ENCODE measurements at places on chromosomes 16 and 17. TPM values are rescaled to one million over a fixed set of nuclear protein-coding genes. Genes with fewer than 3 reads are reported as not detected.

NOTUM gene
- 0.55 TPM for total RNA-seq

DNA sequence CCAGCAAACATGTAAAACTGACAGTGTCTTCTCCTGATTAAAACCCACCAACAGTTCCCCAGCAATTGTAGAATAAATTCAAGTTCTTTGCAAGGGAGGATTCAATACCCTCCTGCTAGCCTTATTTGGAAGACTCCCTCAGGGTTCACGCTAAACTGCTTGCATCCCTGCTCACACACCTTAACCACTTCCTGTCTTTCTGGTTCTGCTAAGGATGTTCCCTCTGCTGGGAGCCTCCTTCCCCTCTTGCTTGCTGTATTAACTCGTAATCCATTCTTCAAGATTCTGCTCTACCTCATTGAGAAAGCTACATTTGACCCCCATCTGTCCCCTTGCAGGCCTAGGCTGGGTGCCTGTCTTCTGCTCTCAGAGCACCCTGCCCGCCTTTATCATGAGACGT, 2.3 kb upstream of the SHISA6 start:
- H3K27me3 ChIP-seq: peaks cover 34% of the 10 kb centered on the region
- H3K36me3 ChIP-seq: peaks cover 1% of the 10 kb centered on the region
- no peak for DNase-seq
- H3K4me3 ChIP-seq: no peak overlapping the region
- no peak overlapping the region for H3K27ac ChIP-seq

GRCh38 chr17:2414446-2415064, 13.7 kb upstream of the MNT start:
- DNase-seq: no peak
- peaks cover 3% of the 10 kb centered on the region for H3K36me3 ChIP-seq
- no peaks in the 10 kb centered on the region for H3K4me1 ChIP-seq

GRCh38 chr16:19203374-19203966, 35.4 kb downstream of the SYT17 start:
- DNase-seq: no peak
- no peak overlapping the region for H3K4me3 ChIP-seq
- H3K4me1 ChIP-seq: no peaks in the 10 kb centered on the region
- H3K27ac ChIP-seq: no peak overlapping the region
- no peaks in the 10 kb centered on the region for H3K36me3 ChIP-seq

MYH2 gene
- not detected for total RNA-seq

GRCh38 chr17:31726980-31727427, 132.0 kb downstream of the COPRS start:
- no peaks in the 10 kb centered on the region for H3K36me3 ChIP-seq
- H3K4me3 ChIP-seq: no peak overlapping the region
- H3K4me1 ChIP-seq: no peaks in the 10 kb centered on the region
- H3K27me3 ChIP-seq: no peaks in the 10 kb centered on the region

Data from activated CD4-positive, alpha-beta T cell treated with anti-CD3 and anti-CD28 coated beads, Interleukin-2, amount 10 ng/mL, durations not matched to agents 7 days and 5 days (primary cell).